MM.1S (cell line): ENCODE measurements at places on chromosomes 5 and 9.
A peak's percentile ranks its signal among the peaks of the same experiment; 100 is the strongest.

GRCh38 chr9:127838375-127839078 lies 15.9 kb downstream of the ENG start:
- no peak for DNase-seq

- peak; percentile 53 for DNase-seq
Measured at GRCh38 chr9:136438548-136439480, 831 bp downstream of the INPP5E start.

GRCh38 chr5:37767961-37768360 lies 71.9 kb downstream of the GDNF start:
- DNase-seq, result no peak

DNA sequence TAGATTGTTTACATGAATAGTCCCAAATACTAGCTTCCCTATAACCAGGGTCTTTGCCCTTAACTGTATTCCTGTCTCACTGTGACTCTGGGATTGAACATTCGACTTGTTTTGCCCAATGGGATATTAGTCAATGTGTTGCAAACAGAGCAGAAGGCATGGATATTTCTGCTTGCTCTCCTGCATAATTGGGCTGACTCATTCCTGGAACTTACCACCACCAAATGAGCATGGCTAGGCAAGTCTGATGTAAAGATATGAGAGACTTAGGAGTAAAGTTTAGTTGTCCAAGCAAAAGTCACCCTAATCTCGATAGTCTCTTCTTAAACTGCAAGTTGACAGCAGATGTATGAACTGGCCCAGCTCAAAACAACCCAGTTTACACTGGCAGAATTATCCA lies 273.5 kb upstream of the CCNG1 start:
- no peak for DNase-seq

- DNase-seq, result no peak
Measured at GRCh38 chr9:134735441-134736175, 94.0 kb downstream of the COL5A1 start.

GRCh38 chr9:137313326-137313936 lies 11.4 kb upstream of the NRARP start:
- no peak for DNase-seq

GRCh38 chr5:94623877-94624276 lies 5.4 kb downstream of the SLF1 start:
- no peak for DNase-seq

- no peak for DNase-seq
Measured at GRCh38 chr5:147445090-147445489, 64.8 kb downstream of the DPYSL3 start.

DNA sequence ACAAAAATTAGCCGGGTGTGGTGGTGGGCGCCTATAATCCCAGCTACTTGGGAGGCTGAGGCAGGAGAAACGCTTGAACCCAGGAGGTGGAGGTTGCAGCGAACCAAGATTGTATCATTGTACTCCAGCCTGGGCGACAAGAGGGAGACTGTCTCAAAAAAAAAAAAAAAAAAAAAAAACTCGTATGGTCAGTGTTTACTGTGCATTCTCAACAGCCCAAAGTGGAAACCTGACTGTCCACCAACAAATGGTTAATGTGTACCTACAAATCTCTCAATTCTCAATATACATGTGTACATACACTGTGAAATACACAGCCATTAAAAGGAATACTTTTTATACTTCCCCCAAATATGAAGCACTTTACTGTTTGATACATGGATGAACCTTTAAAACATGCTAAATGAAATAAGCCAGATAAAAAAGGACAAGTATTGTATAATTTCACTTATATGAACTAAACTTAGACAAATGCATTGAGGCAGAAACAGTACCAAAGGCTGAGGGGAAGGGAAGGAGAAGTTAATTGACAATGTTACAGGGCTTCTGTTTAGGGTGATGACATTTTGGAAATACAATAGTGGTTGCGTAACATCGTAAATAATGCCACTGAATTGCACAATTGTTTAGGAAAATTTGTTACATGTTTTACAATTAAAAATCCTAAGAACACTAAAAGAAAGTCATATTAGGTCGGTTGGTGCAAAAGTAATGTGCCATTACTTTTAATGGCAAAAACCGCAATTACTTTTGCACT lies 16.5 kb downstream of the DNAJA1 start:
- no peak for DNase-seq

DNA sequence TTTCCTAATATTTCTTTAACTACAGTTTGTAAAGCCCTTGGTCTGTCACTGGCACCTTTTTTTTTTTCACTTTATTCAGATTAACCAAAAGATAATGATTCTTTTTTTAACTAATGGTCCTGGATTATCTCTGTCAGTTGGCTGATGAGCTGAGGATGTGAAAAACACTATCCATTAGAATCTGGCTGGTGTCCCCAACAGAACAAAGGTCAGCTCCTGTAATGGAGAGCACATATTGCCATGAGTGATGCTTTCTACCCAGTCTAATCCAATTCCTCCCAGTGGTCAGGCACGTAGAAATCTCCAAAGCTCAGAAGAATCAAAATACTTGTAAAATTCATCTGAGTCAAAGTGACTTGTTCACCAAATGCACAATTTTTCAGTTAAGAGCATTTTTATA lies 491.7 kb upstream of the PIK3R1 start:
- DNase-seq, result no peak

DNA sequence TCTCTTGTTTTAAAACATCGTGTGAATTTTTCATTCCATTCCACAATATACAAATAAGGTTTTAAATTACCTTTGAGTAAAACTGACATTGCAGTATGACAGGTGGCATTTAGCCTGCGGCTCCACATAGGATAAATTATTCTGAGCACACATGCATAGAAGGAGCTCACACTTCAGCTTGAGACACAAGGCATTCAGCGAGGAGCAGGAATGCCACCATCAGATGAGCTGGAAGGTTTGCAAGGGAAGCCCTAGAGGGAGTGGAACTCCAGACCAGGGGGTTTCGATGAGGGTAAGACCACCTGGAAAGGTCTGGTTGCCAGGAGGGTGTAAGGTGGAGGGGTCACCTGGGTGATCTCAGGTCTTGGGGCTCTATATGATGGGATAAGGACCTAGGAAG lies 259.0 kb upstream of the ADRA1B start:
- no peak for DNase-seq

DNA sequence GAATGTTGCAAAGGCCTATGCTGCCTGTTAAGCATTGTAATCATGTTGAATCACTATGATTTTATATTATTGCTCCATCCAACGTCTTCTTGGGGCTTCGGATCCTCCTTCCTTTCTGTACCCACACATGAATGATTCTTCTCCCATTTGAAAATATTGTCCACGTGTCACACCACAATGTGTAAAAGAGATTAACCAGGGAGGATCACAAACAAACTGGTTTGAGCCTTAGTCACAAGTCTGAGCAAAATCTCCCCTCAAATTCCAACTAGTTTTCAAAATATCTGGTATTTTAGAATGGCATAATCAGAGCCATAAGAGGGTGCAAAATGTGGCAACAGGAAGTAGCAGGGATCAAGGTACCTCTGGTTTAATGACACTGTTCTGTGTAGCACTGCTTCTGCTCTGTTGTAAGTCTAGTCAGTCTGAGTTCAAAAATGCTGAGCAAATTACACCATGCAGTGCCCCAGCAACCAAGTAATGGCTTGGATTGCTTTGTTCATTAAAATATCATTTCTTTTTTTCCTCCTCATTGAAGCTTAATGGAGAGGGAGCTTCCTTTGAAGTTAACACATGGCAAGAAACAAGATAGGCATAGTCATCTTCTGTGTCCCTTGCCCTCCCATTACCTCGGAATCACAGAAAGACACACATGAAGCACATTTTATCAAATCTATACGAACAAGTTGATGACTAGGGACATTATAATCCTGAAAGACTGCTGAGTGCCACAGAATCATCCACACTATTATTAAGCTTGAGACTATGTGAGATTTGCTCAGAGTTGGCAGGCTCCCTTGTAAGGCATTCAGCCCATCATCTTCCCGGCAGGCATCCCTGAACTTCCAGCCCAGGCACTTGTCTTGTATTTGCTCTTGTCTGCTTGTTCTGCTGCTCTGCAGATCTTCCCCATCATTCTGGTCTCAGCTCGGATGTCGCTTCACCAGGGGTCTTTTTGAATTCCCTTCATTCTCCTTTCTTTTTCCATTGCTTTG lies 102.0 kb upstream of the PRLR start:
- no peak for DNase-seq

DNA sequence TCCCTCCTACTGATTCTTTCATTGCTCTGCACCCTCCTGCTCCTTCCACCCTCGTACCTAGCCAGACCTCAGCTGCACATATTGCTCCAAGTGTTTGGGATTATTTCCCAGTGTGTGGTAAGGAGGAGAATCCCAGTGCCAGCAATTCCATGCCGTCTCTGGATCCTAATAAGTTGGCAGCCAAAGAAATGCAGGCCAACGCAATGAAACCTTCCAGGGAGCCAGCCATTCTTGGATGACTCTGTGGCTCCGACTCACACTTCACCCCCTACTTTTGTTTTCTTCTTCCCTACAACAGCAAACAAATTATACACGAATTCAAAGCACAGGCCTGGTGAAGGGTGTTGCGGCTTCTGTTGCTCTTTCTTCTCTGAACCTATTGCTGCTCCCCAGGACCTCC lies 82.5 kb upstream of the SLC1A3 start:
- no peak for DNase-seq

- DNase-seq, result no peak
Measured at GRCh38 chr5:89397096-89397495, 514.1 kb upstream of the MEF2C start.

DNA sequence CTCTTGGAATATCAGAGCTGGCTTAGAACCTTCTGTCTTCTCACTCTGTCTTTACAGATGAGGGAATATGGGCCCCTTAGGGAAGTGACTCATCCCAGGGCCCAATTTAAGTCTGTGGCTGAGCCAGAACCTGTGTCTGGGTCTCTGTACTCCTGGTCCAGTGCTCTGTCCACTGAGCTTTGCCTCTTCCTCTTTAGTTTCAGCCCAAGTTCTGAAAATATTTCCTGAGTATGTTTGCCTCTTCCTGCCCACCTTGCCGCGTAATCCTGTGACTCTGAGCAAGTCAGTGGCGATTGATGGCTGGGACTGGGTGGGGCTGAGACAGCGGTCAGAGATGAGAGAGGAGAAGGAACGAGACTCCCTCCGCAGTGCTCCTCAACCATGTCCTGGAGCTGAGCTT lies 7.8 kb downstream of the IER5L start:
- no peak for DNase-seq

DNA sequence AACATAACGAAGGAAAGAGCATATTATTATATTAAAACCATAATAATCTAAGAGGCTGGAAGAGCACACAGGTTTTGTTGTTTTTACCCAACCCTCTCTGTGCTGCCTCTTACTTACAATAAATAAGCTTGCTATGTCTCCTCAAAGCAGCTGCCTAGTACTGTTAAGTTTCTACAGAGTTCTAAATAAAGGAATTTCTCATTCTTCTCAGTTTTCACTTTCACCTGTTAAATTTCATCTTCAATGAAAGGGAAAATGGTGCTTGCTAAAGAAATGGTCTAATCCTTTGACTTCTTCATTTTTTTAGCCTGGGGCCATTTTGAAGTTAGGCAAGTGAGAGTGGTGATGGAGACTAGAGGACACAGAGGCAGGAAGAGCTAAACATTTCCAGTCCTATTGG lies 396.1 kb downstream of the MAN2A1 start:
- DNase-seq, result peak; percentile 41

GRCh38 chr9:79583952-79584654 lies 12.3 kb downstream of the TLE4 start:
- no peak for DNase-seq

DNA sequence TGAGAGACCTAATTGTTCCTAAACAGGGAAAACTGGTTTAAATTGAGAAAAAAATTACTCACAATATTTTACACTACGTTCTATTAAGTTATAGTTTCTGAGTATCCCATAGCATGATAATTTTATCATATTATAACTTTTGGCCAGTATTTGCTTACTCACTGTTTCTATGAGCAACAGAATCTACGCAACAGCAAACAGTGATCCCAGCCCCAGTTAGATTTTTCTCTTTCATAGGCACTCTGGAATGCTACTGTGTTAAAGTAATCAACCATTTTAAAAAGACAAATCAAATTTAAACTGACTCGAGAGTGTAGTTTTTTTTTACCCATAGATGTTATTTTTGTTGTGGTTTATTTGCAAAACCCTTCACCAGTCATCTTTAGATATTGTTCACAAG lies 107.2 kb downstream of the XRCC4 start:
- DNase-seq, result no peak

- DNase-seq, result no peak
Measured at GRCh38 chr5:178110-178509, 13.2 kb upstream of the LRRC14B start.

DNA sequence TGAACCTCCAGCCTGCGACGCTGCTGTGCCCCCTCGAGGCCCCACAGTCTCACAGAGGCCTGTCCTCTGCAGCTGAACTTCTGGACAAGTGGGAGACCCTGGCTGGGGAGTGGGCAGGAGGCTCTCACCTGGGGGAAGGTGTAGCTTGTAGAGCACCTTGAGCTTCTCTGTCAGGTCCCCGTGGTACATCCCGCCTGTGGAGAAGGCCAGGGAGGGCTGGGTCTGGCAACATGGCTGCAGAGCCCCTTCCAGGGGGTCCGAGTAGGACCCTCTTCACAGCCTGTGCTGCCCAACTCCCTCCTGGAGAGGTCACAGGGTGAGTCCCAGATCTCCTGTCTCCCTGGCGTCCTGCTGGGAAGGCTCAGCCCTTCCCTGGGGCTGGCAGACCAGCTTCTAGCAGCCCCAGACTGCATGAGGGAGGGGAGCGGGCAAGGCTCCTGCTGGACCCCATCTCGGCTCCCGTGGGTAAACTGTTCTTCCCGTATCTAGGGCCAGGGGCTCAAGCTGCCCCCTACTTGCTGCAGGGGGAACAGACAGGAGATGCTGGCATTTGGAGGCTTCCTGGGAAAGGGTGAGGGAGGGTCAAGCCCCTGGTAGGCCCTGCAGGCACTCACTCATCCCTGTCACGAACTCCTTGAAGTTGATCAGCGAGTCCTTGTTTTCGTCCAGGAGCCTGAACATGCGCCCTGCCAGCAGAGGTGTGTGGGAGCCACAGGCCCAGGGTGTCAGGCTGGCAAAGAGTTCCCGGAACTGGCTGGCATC lies 11.2 kb upstream of the MRNIP start:
- no peak for DNase-seq

DNA sequence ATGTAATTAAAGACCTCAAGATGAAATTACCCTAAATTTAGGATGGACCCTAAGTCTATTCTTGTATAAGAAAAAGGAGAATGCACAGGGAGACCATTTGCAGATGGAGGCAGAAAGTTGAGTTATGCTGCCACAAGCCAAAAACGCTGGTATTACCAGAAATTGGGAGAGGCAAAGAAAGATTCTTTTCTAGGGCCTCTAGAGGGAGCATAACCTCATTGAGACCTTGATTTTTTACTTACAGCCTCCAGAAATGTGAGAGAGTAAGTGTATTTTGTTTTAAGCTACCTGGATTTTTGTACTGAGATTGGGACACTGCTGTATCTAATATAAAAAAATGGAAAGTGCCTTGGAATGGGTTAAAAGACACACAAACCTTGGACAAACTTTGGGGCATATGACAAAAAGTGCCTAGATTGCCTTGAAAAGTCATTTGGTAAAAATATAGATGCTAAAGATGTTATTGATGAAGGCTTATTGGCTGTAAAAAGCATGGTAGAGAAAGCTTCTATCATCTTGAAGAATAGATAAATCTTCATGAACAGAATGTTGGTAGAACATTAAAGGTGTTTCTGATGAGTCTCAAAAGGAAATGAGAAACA lies 174.7 kb upstream of the PRDM9 start:
- DNase-seq, result peak; percentile 19

GRCh38 chr5:1926471-1927341 lies 44.0 kb upstream of the IRX4 start:
- DNase-seq, result no peak
